Stimulated activated CD8-positive, alpha-beta memory T cell treated with anti-CD3 and anti-CD28 coated beads, Interleukin-2, amount 100 ng/mL, for 1 hour (primary cell): ENCODE measurements at places on chromosomes 2 and 18.

- no peak for DNase-seq
Observed at GRCh38 chr18:36568487-36568886, 260.3 kb downstream of the TPGS2 start.

DNA sequence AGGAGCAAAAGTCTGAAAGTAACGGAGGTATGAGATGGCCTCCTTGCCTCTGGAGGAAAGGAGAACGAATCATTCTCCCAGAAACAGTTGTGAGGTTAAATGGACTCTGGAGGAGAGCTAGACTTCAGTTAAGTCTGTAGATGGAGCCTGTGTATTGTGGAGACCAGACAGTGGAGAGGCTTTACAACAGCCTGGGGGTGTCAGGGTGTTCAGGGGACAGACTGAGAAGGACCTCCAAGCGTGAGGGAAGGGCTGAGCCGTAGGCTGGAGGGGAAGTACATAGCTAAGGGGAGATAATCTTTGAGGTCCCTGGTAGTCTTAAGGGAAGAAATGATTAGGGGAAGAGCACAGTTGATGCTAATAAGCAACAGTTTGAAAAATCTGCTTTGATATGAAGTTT is 76.6 kb downstream of the GALNT1 start:
- DNase-seq: no peak

DNA sequence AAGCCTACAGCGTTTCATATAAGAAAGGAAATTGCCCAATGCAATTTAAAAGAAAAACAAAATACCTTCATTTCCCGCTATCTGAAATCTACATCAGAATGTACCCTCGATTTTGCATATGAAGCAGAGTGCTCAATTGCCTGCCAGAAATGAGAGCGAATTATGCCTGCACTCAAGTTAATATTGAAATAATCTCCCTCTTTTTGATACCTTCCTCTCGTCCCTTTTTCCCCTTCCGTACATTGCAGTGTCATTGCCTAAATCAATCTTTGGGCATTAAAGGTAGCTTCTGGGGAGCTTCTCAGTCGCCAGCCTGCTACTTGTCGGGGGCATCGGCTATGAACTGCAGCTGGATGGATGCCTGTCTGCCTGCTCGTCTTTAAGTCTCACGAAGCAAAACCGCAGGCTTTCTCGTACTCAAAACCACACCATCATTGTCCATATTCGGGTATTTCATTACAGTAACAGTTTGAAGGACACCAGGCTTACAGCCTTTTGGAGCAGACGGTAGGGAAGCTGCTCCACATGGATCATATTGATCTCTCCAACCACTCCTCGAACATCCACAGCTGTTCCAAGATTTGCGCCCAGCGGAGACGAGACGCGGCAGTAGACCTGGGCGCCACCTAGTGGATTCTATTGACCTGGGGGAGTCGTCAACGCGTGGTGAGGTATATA is 64.0 kb upstream of the HNRNPA3 start:
- peak; percentile 50 for DNase-seq

GRCh38 chr2:96344011-96344410 is 8.4 kb downstream of the NCAPH start:
- DNase-seq: no peak

GRCh38 chr2:97950329-97951154 is 45.2 kb downstream of the TMEM131 start:
- DNase-seq: no peak
